ENCODE measurements at places on chromosomes 6 and 20.

- DNase-seq: no peak
These were observed 18.2 kb upstream of the SRC start for GRCh38 chr20:37327748-37328147.

GRCh38 chr20:53748821-53749421, 155.3 kb upstream of the ZNF217 start:
- DNase-seq: no peak

DNA sequence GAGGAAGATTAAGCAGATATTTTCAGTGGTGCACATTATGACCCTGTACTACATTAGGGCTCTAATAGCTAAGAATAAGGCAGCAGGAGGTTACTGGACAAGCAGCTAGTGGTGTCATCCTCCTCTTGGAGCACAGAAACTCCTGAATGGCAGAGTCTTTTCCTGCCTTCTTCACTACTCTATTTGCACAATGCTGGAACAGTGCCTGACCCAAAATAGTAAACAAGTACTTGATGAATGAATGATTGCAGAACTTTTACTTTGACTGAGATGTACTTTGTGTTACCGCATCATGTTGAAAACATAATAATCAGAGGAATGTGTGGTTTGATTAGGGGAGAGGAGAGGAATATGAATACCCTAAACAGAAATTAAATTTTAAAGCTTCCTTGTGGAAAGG, 30.0 kb upstream of the UST start:
- DNase-seq: no peak

- DNase-seq: no peak
These were observed 2.8 kb downstream of the SIRPA start for GRCh38 chr20:1897965-1898464.

DNA sequence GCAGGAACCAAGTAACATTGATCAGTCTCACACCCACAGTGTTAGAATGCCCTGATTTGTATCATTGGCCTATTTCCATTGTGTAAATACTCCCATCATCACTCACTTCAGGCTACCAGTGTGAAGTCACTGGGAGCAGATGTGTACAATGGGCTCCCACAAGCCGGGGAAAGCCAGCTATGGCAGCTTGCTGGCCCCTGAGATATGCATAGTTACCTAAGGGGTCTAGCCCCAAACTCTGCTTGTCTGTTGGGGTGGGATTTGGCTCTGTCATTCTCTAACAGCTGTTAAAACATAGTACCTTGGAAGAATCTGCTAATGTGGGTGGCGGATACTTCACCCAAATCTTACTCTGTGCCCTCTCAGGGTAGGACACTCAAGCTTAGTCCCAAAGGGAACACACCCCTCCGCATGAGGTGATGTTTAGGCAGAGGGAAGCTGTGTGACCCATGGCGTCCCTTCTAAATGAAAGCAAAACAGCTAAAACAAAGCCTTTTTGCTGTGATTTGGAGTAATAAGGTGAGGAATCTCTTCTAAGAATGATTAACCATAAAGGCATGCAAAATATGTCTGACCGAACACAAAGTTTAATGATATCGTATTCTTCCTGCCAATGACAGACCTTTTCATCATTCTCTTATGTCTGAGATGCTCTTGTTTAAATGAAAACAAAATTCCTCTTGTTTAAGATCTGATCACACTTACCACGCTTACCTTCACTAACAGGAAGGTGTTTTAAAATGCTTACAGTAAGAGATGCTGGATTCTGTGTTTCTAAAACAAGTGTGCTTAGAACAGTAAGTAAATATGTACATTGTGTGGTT, 45.9 kb upstream of the PXDC1 start:
- no peak for DNase-seq

- DNase-seq: no peak
These were observed 37.9 kb upstream of the RNF24 start for GRCh38 chr20:4053071-4053919.

DNA sequence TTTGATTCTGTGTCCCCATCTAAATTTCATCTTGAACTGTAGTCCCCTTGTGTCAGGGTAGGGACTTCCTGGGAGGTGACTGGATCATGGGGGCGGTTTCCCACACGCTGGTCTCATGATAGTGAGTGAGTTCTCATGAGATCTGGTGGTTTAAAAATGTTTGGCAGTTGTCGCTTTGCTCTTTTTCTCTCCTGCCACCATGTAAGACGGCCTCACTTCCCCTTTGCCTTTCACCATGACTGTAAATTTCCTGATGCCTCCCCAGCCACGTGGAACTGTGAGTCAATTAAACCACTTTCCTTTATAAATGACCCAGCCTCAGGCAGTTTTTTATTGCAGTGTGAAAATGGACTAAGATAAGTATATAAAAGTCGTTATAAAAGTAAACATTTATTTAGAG, 80.5 kb upstream of the SGK1 start:
- no peak for DNase-seq

GRCh38 chr6:71737953-71738352, 148.4 kb upstream of the RIMS1 start:
- DNase-seq: no peak

DNA sequence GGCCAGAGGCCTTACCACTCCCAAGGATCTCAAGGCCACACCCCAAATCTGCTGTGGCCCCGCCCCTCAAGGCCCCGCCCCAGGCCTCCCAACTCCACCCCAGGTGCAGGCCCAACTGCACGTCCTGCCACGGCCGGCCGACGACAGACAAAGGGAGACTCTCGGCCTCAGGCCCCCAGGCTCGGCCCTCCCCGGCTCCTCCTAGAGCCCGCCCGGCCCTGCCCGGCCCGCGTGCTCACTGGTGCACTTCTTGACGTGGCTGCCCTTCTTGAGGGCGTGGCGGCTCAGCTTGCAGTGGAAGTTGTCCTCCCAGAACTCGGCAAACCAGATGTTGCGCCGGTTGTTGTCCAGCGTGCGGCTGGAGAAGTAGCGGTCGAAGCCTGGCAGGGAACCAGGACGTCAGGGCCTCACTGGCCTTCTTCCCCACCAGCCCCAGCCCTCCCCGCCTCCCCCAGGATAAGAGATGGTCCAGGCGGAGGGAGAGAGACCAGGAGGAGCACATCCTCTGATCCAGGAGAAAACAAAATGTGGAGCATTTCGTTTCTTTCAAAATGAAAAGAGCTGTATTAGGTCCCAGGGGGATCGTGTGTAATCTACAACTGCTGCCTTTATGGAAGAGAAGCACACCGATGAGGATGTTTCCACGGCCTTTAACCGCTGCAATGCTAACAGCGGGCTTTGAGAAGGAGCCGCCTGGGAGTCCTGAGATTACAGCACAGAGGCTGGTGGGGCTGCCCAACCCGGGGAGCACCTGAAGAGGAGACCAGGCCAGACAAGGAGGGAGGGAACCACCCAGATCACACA, 89.4 kb downstream of the GRM4 start:
- no peak for DNase-seq

DNA sequence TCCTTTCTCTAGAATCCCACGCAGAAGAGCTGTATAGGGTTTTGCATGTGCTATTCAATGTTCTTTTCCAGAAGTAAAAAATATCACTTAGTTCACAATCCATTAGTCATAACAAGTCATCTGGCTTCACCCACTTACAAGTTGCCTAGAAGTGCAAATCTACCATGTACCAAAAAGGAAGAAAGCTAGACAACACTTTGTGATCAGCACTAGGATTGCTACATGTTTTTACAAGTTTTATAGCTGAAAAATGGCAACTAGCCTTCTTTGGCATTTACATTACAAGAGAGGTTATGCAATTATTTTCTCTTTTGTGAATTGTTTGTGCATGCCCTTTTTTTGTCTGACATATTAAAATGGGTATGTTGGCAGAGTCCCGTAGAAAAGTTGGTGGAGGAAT, 85.6 kb upstream of the PTPRK start:
- DNase-seq: no peak

DNA sequence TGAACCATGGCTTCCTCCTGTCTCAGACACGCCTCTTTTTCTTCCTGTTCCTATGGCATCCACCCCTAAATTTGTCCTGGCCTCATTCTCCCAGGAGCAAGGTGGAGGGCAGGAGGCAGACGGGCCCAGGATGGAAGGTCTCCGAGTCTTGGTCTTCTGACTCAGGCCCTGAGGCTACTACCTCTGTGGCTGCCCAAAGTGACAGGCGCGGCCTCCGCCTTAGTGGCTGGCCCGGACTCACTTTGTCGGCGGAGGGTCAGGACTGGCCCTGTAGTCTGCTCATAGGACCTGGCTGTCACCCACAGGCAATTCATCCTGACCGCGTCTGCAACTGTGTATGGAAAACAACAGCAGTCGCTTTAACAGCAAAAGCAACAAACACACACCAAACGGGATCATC, 263.1 kb upstream of the SUPT3H start:
- no peak for DNase-seq

GRCh38 chr6:134063966-134064445, 11.6 kb upstream of the SLC2A12 start:
- peak; percentile 16 for DNase-seq

- no peak for DNase-seq
These were observed 154.3 kb upstream of the TENT5A start for GRCh38 chr6:81906709-81907204.

- no peak for DNase-seq
These were observed 255.6 kb downstream of the MAFB start for GRCh38 chr20:40433341-40433861.

- peak; percentile 54 for DNase-seq
These were observed 548.5 kb downstream of the CD83 start for GRCh38 chr6:14665827-14666724.

All from stimulated activated CD8-positive, alpha-beta memory T cell treated with anti-CD3 and anti-CD28 coated beads, Interleukin-15, amount 100 ng/mL, for 48 hours (primary cell).